Gastrocnemius medialis (tissue), 4 donors: ENCODE measurements at places on chromosomes 6 and 20.

DNA sequence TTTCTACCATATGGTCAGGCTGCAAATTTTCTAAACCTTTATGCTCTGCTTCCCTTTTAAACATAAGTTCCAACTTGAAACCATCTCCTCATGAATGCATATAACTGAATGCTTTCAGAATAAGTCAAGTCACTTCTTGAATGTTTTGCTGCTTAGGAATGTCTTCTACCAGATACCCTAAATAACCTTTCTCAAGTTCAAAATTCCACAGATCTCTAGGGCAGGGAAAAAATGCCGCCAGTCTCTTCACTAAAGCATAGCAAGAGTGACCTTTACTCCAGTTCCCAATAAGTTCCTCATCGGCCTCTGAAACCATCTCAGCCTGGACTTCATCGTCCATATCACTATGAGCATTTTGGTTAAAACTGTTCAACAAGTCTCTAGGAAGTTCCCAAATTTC, 1011.2 kb upstream of the CITED2 start:
- H3K36me3 ChIP-seq: no peaks in the 10 kb centered on the region
- H3K27me3 ChIP-seq: no peaks in the 10 kb centered on the region
- H3K27ac ChIP-seq: no peak overlapping the region
- H3K4me1 ChIP-seq: no peaks in the 10 kb centered on the region
- DNase-seq: no peak
- no peak overlapping the region for H3K4me3 ChIP-seq

DNA sequence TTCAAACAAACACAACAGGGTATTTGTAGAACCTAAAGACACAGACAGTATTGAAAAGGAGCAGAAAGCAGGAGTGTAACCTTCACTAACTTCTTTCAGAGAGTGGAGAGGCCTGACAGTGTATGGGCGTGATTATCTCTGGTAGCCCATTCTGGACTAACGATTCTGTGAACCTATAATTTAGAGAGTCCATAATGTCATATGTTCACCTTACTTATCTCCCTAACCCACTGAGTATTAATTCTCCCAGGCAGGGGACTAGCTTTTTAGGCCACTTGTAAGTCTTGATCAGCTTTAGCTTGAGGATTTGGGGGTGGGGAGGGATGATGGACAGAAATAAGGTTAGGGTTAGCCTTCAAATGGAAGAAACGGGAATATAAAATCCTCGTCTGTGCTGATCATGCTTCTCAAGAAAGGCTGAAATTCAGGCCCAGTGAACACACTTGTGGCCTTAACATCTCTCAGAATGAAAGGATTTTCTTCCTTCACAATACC, 2.8 kb upstream of the PARD6B start:
- DNase-seq: no peak
- H3K27ac ChIP-seq: peak overlapping the region; percentile 6
- no peaks in the 10 kb centered on the region for H3K27me3 ChIP-seq
- H3K4me1 ChIP-seq: peaks cover 21% of the 10 kb centered on the region
- no peak overlapping the region for H3K4me3 ChIP-seq

DNA sequence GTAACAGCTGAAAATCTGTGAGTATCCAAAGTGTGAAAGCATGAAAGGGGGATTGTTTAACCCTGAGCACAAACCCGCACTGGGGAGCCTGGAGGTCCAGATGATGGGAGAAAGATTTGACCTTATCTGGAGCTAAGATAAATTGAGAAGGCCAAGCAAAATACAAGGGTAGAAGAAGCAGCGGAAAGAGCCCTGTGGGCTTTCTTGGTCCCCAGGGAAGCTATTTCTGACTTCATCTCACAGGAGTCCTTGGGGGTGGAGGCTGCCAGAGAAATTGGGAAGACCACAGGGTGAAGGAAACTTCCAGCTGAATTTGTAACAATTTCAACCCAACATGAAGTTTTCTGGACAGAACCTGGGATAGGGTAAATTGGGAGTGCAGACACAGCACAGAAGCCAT, 476.9 kb downstream of the MMUT start:
- no peak for DNase-seq
- H3K4me1 ChIP-seq: no peaks in the 10 kb centered on the region
- no peaks in the 10 kb centered on the region for H3K36me3 ChIP-seq
- no peak overlapping the region for H3K27ac ChIP-seq

GRCh38 chr6:163356324-163356723, 58.2 kb upstream of the QKI start:
- H3K27ac ChIP-seq: peak overlapping the region; percentile 56
- peaks cover 9% of the 10 kb centered on the region for H3K4me1 ChIP-seq
- DNase-seq: no peak
- H3K36me3 ChIP-seq: no peaks in the 10 kb centered on the region

DNA sequence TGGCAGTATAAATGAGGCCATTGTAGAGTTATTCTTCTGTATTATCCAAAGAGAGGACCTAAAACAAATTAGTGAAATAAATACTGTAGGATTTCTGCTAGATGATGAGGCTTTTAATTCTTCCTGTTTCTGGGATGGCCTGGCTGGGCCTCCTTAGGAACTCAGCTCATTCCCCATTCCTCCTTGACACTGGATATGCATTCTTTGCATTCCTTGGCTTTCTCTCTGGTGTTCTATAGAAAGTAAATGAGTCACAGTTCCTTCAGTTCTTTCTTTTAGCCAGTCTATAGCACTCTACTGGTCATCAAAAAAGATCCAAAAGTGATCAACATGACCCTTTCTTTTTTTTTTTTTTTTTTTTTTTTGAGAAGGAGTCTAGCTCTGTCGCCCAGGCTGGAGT, 8.6 kb downstream of the OR10C1 start:
- no peaks in the 10 kb centered on the region for H3K27me3 ChIP-seq
- no peaks in the 10 kb centered on the region for H3K36me3 ChIP-seq
- H3K4me1 ChIP-seq: no peaks in the 10 kb centered on the region
- no peak overlapping the region for H3K27ac ChIP-seq
- no peak for DNase-seq
- H3K4me3 ChIP-seq: no peak overlapping the region

DNA sequence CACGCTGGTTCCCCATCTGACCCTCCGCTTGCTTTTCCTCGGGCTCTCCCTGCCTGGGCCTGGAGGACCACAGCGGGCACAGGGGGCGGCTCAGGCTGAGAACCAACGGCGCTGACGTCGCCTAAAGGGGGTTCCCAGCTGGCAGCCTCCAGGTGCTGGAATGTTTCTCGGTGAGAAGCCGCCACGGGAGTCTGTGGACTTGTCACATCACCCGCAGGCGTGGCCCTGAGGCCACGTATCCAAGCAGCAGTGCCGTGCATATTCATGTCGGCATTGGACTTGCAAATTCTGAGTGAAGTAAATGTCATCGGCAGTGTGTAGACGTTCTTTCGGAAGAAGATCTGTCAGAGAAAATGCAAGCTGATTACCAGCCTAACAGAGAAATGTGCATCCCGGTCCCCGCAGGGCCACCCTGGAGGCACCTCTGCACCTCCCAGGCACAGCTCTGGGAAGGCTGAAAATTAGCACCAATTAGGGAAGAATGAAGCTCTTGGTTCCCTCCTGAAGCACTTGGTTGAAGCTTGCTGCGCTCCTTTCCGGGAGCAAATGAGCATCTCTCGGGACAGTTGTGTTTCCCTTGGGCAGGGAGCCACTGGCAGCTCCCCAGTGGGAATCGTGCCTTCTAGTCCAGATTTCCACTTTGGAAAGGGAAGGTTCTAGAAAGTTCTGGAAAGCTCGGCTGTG, 24.3 kb downstream of the NTSR1 start:
- H3K4me3 ChIP-seq: no peak overlapping the region
- peaks cover 27% of the 10 kb centered on the region for H3K27me3 ChIP-seq
- H3K4me1 ChIP-seq: no peaks in the 10 kb centered on the region
- DNase-seq: no peak
- H3K27ac ChIP-seq: no peak overlapping the region

GRCh38 chr6:170124150-170124549, 166.7 kb downstream of the DLL1 start:
- H3K27me3 ChIP-seq: no peaks in the 10 kb centered on the region
- H3K4me3 ChIP-seq: no peak overlapping the region
- no peak for DNase-seq
- no peaks in the 10 kb centered on the region for H3K36me3 ChIP-seq

DNA sequence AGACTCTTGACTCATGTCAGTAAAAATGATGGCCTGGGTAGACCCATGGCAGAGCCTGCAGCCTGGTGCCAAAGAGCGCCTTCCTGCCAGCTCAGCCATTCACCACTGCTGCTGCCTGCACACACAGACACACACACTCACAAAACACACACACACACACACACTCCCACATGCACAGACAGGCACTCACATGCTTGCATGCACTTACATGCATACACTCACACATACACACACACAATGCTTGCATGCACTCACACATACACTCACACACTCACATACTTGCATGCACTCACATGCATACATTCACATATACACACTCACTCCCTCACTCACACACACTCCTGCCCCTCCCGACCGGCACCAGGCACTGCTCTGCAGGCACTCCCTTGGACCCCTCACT, 18.0 kb upstream of the SYNDIG1 start:
- H3K27ac ChIP-seq: no peak overlapping the region
- H3K4me3 ChIP-seq: no peak overlapping the region
- DNase-seq: no peak

DNA sequence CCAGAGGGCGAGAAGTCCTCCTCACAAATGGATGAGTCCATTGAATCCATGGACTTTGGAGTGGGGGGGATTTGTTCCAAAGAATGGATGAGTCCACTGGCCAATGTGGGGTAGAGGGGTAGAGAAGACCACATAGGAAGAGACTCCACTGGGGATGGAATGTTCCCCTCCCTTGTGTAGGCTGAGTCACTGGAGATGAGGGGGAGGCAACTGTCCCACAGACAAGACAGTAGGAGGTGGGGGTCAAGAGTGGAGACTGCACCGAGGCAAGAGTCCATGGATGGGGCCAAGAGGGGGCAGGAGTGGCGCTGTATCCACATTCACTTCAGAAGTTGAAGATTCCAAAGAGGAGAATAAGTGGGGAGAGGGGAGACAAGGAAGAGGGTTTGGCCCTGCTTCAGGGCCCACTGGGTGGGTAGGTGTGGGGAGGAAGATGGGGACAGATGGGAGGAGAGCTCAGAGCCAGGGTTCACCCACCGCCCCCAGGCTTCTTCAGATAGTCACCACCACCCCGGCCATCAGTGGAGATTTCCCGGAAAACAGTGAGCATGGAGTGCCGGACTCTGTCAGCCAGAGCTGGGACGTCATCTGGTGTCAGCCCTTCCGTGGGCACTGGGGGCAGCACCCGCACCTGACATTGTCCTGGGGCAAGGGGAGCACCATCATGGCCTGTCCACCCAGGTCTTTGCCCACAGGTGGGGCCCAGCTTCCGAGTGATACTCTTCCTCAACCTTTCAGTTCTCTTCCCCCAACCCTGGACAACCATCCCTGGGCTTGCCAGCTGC, 4.6 kb downstream of the EGFL8 start:
- no peak for DNase-seq
- no peaks in the 10 kb centered on the region for H3K27me3 ChIP-seq
- H3K4me1 ChIP-seq: no peaks in the 10 kb centered on the region
- no peak overlapping the region for H3K4me3 ChIP-seq
- peaks cover 42% of the 10 kb centered on the region for H3K36me3 ChIP-seq

DNA sequence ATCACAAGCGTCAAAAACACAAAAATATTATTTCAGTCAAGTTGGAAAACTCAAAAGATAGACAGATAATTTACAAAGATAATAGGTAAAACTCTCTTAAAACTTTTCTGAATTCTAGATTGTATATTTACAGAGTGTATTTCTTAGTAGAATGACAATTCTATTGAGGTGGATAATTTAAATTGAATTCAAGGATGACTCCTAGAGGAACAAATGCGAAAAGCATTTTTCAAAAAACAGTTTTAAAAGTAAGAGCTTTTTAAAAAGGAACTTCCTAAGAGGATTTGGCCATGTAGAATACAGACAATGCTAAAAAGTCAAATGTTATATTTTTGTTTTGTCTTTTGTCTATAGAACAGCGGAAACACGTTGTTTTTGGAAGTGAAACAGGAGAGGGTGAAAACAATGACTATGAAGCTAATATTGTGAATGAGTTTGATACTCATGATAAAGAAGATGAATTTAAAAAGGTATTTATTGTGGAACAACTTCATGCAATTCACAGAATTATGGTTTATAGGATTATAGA, 90.1 kb downstream of the DNAH8 start:
- no peak overlapping the region for H3K4me3 ChIP-seq
- H3K4me1 ChIP-seq: no peaks in the 10 kb centered on the region
- no peak overlapping the region for H3K27ac ChIP-seq
- no peaks in the 10 kb centered on the region for H3K27me3 ChIP-seq
- DNase-seq: no peak
- no peaks in the 10 kb centered on the region for H3K36me3 ChIP-seq

- no peaks in the 10 kb centered on the region for H3K4me1 ChIP-seq
- DNase-seq: no peak
- no peaks in the 10 kb centered on the region for H3K27me3 ChIP-seq
- no peak overlapping the region for H3K27ac ChIP-seq
- no peak overlapping the region for H3K4me3 ChIP-seq
Measured at GRCh38 chr6:75126518-75126917, 79.3 kb downstream of the COL12A1 start.

GRCh38 chr20:48769069-48769983, 58.5 kb downstream of the PREX1 start:
- H3K27me3 ChIP-seq: no peaks in the 10 kb centered on the region
- H3K4me1 ChIP-seq: no peaks in the 10 kb centered on the region
- no peak for DNase-seq

DNA sequence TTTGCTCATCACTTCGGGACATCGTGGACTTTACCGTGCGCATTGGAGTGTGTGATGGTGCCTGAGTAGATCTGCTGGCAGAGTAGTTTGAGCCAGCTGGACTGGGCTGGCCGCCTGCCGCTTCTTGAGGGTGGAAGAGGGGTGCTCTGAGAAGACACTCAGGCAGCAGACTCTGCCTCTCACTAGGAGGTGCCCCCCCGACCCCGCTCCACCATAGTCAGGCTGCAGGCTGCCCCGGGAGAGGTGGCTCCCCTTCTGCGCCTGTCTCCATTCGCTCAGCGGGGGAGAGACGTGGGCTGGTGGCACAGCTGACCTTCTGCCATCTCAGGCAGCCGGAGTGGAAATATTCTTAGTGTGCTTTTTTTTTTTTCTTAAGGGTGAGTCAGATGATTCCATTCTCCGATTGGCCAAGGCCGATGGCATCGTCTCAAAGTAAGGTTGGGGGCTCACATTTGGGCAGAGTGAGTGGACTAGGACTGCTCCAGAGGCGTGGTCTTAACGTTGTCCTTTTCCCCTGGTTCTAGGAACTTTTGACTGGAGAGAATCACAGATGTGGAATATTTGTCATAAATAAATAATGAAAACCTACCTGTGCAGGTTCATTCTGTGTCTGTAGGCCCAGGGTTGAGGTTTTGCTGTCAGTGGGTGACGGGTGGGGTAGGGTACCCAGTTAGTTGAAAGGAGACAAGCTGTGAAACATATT, 1.2 kb downstream of the RPS21 start:
- H3K27ac ChIP-seq: peak overlapping the region; percentile 99
- no peaks in the 10 kb centered on the region for H3K27me3 ChIP-seq
- H3K36me3 ChIP-seq: no peaks in the 10 kb centered on the region
- no peak for DNase-seq

DNA sequence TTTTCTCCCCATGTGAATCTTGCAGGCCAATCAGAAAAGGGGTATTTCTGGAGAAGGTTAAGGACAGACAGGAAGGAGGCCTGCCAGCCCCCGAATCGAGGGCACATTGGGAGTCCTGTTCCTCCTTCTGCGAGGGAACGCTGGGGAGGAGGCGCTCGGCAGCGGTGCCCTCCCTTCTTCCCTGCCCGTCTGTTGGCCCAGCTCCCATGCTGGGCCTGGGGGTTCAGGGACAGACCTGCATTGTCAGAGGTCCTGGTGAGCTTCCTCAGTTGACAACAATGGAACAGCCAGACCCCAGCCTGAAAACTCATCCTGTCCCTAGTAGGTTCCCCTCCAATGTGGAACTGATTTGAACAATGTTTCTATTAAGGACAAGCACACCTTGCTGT, 15.1 kb upstream of the SYNJ2 start:
- no peaks in the 10 kb centered on the region for H3K36me3 ChIP-seq
- no peaks in the 10 kb centered on the region for H3K27me3 ChIP-seq
- no peak for DNase-seq
- no peak overlapping the region for H3K27ac ChIP-seq
